Transverse colon (tissue), 4 donors: ENCODE measurements at places on chromosomes 7 and 10. TPM values are rescaled to one million over a fixed set of nuclear protein-coding genes. Genes with fewer than 3 reads are reported as not detected.

- H3K4me1 ChIP-seq, result peaks cover 52% of the 10 kb centered on the region
- H3K36me3 ChIP-seq, result no peaks in the 10 kb centered on the region
- no peak for DNase-seq
- H3K4me3 ChIP-seq, result no peak overlapping the region
Measured at GRCh38 chr10:71244431-71245419, 32.4 kb downstream of the UNC5B start.

DNA sequence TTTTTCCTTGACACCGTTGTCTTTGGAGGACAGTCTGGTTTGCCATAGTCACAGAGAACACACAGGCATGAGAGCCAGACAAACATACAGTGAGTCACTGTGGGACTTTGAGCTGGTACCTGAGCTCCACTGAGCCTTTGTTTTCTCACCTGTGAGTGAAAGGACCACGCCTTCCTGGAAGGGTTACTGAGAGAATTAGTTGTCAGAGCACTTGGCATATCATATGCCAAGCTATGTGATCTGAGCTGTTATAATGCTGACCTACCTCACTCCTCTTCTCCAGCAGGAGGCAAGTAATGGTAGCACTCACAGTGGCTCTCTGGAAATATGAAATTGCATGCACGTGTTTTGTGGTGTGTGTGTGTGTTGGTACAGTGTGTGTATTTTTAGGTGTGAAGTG is 59.7 kb downstream of the CXCL12 start:
- H3K36me3 ChIP-seq, result no peaks in the 10 kb centered on the region
- H3K27me3 ChIP-seq, result no peaks in the 10 kb centered on the region
- H3K27ac ChIP-seq, result peak overlapping the region; percentile 79

GRCh38 chr10:99996671-99997648 is 12.8 kb downstream of the DNMBP start:
- no peaks in the 10 kb centered on the region for H3K36me3 ChIP-seq
- H3K4me3 ChIP-seq, result no peak overlapping the region
- no peak for DNase-seq
- H3K4me1 ChIP-seq, result peaks cover 3% of the 10 kb centered on the region
- peak overlapping the region; percentile 48 for H3K27ac ChIP-seq
- H3K27me3 ChIP-seq, result no peaks in the 10 kb centered on the region

The ESYT2 gene
- total RNA-seq, result 113 TPM

DNA sequence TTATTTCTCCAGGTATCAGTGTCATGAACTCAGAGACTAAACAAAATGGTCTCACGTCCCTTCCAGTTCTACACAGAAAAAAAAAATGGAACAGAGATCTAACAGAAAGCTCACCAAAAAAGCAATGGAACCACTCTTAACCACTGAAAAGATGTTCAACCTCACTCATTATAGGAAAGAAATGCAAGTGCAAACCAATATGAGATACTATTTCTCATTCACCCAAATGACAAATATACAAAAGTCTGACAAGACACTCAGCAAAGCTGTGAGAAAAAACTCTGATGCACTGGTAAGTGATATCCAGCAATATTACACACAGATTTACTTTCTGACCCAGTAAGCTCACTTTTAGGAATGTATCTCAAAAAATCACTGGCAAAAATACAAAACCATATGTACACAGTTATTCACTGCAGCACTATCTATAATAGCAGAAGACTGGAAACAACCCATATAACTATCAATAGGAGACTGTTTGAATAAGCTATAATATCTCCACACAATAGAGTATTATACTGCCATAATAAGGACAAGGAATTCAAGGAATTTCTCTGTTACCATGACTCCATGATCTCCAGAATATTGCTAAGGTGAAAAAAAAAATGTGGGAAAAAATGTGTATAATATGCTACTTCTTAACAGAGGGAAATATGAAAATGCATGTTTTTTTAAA is 36.6 kb downstream of the ABI1 start:
- no peak overlapping the region for H3K4me3 ChIP-seq
- peaks cover 5% of the 10 kb centered on the region for H3K4me1 ChIP-seq
- no peaks in the 10 kb centered on the region for H3K36me3 ChIP-seq
- H3K27ac ChIP-seq, result no peak overlapping the region
- no peak for DNase-seq

The RARRES2 gene
- total RNA-seq, result 124 TPM

The SPDYE1 gene
- not detected for total RNA-seq

The MET gene
- total RNA-seq, result 35.5 TPM

DNA sequence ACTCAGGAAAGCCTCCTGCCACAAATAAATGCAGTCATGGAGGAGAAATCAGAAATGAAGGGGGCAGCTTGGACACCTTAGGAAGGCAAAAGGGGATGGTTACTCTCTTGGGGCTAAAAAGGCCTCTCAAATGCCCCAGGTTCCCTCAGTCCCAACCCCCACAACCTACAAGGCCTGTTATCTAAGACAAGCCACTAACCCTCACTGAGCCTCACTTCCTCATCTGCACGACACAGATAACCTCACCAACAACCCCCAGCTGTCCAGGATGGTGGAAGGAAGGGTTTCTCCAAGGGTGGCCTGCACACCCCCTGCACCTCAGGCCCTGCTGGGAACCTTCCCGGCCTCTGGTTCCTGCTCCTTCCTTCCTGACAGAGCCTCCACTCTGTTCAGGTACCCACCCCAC is 29.2 kb downstream of the SORBS1 start:
- H3K4me3 ChIP-seq, result no peak overlapping the region
- no peaks in the 10 kb centered on the region for H3K36me3 ChIP-seq
- no peak for DNase-seq
- H3K27ac ChIP-seq, result peak overlapping the region; percentile 74

- H3K4me3 ChIP-seq, result no peak overlapping the region
- no peaks in the 10 kb centered on the region for H3K36me3 ChIP-seq
- H3K27ac ChIP-seq, result no peak overlapping the region
- peaks cover 23% of the 10 kb centered on the region for H3K27me3 ChIP-seq
- no peak for DNase-seq
Measured at GRCh38 chr7:154865984-154866685, 136.8 kb downstream of the PAXIP1 start.

- no peak for DNase-seq
- H3K27me3 ChIP-seq, result no peaks in the 10 kb centered on the region
- H3K4me1 ChIP-seq, result no peaks in the 10 kb centered on the region
- no peaks in the 10 kb centered on the region for H3K36me3 ChIP-seq
- H3K27ac ChIP-seq, result no peak overlapping the region
Measured at GRCh38 chr7:86592185-86592584, 51.5 kb upstream of the GRM3 start.

DNA sequence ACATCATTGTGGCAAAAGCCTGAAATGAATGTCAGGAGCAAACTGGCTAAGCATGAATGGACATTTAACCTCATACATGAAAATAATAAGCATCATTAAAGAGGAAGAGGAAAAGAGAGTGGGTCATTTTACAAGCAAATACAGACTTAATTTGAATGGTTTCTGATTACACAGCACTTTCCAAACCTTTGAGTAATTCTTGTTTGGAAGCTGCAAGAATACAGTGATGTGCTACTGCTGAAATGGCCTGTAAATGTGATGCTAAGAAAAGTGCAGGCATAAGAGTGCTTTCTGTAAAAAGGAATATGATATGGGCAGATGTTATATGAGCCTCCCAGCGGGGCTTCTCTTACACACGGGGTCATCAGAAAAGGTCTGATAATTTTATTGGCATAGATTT is 30.2 kb downstream of the TAS2R16 start:
- H3K27ac ChIP-seq, result no peak overlapping the region
- DNase-seq, result no peak
- H3K4me3 ChIP-seq, result no peak overlapping the region
- no peaks in the 10 kb centered on the region for H3K27me3 ChIP-seq
- H3K36me3 ChIP-seq, result no peaks in the 10 kb centered on the region

DNA sequence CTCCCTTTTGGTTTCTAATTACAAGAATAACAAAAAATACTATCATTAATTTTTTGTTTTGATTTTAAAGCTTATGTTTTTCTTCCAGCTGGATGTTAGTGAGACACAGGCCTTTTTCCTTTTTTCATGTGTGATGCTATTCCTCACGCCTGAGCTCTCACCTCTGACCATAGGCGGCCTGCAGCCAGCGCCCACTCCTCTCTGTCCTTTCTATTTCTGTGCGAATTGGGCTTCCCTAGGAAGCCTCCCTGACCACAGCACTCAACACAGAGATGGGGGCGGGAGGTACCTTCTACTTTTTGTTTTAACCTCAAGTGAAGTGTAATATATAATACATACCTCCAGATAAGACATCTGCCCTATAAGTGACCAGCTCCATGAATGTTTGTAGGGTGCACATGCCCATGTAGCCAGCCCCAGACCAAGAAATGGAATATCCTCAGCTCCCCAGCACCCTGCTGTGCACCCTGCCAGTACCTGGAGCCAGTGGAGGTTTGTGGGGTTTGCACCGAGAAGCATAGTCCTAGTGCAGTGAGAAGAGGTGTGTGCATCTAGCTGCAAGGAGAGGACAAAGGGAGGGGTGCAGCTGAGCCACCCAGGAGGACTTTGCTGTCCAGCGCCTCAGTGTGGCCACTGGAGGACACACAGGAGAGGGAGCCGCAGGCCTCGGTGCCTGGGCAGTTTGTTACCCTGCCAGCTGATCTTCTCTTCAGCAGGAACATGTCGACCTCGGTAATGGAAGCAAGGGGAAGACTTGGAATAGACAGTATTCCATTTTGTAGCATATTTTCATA is 38.5 kb downstream of the BNIP3 start:
- no peak overlapping the region for H3K4me3 ChIP-seq
- H3K4me1 ChIP-seq, result no peaks in the 10 kb centered on the region
- no peak for DNase-seq
- no peaks in the 10 kb centered on the region for H3K27me3 ChIP-seq

The KLF14 gene
- 3.0 TPM for total RNA-seq

GRCh38 chr10:63684257-63684936 is 163.2 kb downstream of the REEP3 start:
- no peaks in the 10 kb centered on the region for H3K36me3 ChIP-seq
- no peaks in the 10 kb centered on the region for H3K4me1 ChIP-seq
- no peak overlapping the region for H3K4me3 ChIP-seq
- no peak for DNase-seq
- H3K27me3 ChIP-seq, result no peaks in the 10 kb centered on the region
- H3K27ac ChIP-seq, result no peak overlapping the region

- no peaks in the 10 kb centered on the region for H3K36me3 ChIP-seq
- peaks cover 4% of the 10 kb centered on the region for H3K4me1 ChIP-seq
- DNase-seq, result no peak
Measured at GRCh38 chr10:314381-314780, 179.1 kb downstream of the ZMYND11 start.

The ORC5 gene
- total RNA-seq, result 13.4 TPM

- no peak overlapping the region for H3K4me3 ChIP-seq
- no peak overlapping the region for H3K27ac ChIP-seq
- H3K27me3 ChIP-seq, result no peaks in the 10 kb centered on the region
- H3K36me3 ChIP-seq, result no peaks in the 10 kb centered on the region
Measured at GRCh38 chr10:97611473-97611872, 21.8 kb downstream of the MORN4 start.

- no peaks in the 10 kb centered on the region for H3K36me3 ChIP-seq
- no peak overlapping the region for H3K27ac ChIP-seq
- H3K4me1 ChIP-seq, result no peaks in the 10 kb centered on the region
- no peak for DNase-seq
- no peaks in the 10 kb centered on the region for H3K27me3 ChIP-seq
Measured at GRCh38 chr7:75762350-75762917, 9.6 kb downstream of the CCL26 start.

- H3K36me3 ChIP-seq, result no peaks in the 10 kb centered on the region
- H3K4me3 ChIP-seq, result no peak overlapping the region
- H3K4me1 ChIP-seq, result peaks cover 14% of the 10 kb centered on the region
- no peak for DNase-seq
- no peaks in the 10 kb centered on the region for H3K27me3 ChIP-seq
- no peak overlapping the region for H3K27ac ChIP-seq
Measured at GRCh38 chr7:7698930-7699329, 19.5 kb downstream of the RPA3 start.

DNA sequence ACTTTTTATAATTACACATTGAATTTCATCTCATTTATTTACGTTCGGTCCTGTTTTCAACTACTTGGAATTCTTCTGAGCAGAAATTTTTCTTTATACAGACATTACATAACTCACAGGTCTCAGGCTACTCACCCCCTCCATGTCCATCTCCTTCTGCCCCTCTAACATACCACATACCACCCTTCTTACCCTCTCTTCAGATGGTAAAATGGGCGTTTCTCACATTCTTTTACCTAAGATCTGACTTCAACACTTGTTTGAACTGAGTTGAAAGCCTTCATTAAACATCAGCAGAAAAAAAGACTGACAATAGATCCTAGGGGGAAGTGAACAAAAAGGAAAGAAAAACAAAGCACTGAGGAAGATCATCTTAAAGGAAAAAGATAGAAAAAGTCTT is 309.7 kb downstream of the CTNNA3 start:
- no peaks in the 10 kb centered on the region for H3K36me3 ChIP-seq
- no peak for DNase-seq
- H3K4me1 ChIP-seq, result no peaks in the 10 kb centered on the region
- H3K4me3 ChIP-seq, result no peak overlapping the region

The LRRN3 gene
- total RNA-seq, result not detected

DNA sequence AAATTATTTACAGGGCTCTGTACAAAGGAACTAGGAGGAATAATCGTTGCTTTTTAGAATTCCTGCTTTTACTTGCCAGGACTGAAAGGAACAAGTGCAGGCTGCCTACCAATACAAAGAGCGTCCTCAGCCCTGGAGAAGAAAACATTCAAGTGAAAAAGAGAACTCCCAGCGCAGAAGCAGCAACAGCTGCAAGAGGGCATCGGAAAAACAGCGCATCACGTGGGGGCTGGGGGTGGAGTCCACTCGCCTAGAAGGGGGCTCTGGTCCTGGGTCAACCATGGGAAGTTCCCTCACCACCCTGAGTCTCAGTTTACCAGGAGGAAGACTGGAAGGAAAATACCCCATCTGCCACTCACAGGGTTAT is 385 bp upstream of the C10orf90 start:
- DNase-seq, result no peak
- H3K27me3 ChIP-seq, result no peaks in the 10 kb centered on the region
- no peak overlapping the region for H3K27ac ChIP-seq
- no peaks in the 10 kb centered on the region for H3K36me3 ChIP-seq

- H3K36me3 ChIP-seq, result no peaks in the 10 kb centered on the region
- H3K27ac ChIP-seq, result no peak overlapping the region
- H3K4me3 ChIP-seq, result no peak overlapping the region
- H3K27me3 ChIP-seq, result no peaks in the 10 kb centered on the region
- no peak for DNase-seq
Measured at GRCh38 chr7:105497016-105497415, 25.1 kb downstream of the PUS7 start.

DNA sequence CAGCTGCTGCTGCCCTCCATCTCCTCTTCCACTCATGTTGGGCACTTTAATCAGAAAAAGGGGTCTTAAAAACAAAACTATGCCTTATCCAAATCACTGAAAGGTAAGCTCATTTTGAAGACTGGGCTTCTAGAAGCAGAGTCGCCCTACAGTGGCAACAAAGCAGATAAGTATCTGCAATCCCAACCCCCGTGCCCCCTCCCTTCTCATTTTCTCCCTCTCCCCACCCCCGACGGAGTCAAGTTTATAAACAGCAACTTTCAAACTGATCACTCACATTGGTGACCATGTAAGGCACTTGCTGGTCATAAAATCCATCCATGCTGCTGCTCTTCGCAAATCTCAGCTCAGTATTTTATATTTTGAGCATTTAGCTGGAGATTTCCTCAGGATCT is 738 bp downstream of the ETV1 start:
- no peak for DNase-seq
- peaks cover 7% of the 10 kb centered on the region for H3K27me3 ChIP-seq
- H3K4me1 ChIP-seq, result peaks cover 24% of the 10 kb centered on the region
- peak overlapping the region; percentile 3 for H3K4me3 ChIP-seq
- H3K36me3 ChIP-seq, result no peaks in the 10 kb centered on the region
